8988T (cell line): ENCODE measurements at places on chromosomes 6 and 20.

DNA sequence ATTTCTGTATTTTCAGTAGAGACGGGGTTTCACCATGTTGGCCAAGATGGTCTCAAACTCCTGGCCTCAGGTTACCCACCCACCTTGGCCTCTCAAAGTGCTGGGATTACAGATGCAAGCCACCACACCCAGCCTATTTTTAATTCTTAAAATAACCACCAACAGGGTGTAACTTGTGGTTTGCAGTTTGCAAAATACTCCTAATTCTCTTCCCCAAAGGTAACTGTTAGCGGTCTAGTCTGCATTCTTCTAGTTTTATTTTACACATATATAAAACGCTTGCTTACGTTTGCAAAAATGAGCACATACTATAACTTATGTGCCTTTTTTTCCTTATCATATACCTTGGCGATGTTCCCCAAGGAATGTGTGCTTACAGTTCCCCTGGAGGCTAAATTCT, 25.6 kb upstream of the CHMP4B start:
- no peak for DNase-seq

- DNase-seq = no peak
These were observed 64.4 kb downstream of the UBE2V1 start for GRCh38 chr20:50048420-50049166.

GRCh38 chr20:59035381-59035780, 3.2 kb upstream of the ATP5F1E start:
- DNase-seq = no peak

DNA sequence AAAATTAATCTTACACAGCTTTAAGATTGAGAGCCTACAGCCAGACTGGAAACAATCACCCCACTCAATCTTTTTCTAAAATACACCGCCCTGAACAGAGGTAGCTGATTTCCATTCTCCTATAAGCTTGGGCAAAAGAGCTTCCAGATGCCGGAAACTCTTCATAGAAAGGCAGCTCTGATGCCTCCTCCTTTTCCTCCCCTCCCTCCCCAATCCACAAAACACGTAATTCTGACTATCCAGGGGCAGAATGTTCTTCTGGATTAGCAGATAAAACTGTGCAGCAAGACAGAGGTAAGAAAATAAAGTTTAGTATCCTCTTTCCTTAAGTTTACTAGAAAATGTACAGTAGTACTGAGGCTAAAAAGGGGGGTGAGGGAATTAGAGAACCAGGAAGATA, 15.8 kb downstream of the ADNP start:
- DNase-seq = no peak

DNA sequence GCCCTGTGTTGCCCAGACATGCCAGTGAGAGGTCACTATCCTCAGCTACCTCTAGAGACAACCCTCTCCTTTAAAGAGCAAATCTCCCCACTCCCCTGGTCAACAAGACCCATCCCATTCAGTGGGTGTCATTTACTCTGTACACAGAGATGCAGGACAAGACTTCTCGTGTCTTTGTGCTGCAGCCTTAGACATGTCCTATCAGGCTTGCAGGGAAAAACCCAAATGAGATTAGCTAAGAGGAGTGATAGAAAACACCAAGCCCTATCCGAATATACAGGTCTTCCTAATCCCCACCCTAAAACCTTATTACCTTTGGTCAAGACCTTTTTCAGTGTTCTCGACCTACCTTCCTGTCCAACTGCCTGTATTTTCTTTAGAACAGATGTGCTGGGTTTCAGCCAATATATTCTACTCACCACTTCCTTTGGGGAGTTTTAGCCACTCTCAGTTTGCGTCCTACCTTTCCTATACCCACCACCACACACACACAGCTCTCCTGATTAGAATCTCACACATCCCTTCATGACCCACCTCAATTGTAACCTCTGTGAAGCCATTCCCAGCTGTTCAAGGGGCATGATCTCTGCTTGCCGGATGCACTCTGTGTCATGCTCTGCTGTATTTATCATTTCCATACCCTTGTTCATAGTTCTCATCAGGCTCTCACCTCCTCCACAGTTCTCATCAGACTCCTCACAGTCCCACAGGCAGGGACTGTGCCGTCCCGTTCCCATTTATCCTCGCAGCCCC, 39.7 kb downstream of the TRAM2 start:
- DNase-seq = no peak

- no peak for DNase-seq
These were observed 105.0 kb downstream of the PTPRK start for GRCh38 chr6:128415387-128415786.

DNA sequence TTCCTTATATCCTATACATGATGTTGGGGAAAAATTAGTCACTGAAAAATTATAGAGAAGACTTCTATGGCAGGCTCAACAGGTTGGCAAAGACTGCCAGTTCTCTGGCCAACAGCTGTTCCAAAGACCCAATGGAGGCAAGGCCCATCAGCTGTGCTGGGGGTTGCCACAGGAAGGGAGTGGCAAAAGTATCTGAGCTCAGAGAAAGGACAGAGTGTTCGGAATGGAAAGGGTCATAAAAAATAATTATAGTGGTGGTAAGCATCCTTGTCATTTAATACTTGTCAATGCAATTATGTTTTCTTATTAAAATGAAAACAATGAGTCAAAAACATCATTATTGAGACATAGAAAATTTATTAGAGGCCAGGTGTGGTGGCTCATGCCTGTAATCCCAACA, 36.1 kb downstream of the FASTKD5 start:
- no peak for DNase-seq
